Activated CD4-positive, CD25-positive, alpha-beta regulatory T cell treated with anti-CD3 and anti-CD28 coated beads, Interleukin-2, amount 50 U/mL, for 72 hours (primary cell): ENCODE measurements at places on chromosomes 3 and 15.

- no peak for DNase-seq
Measured at GRCh38 chr3:35422836-35423601, 216.3 kb upstream of the ARPP21 start.

DNA sequence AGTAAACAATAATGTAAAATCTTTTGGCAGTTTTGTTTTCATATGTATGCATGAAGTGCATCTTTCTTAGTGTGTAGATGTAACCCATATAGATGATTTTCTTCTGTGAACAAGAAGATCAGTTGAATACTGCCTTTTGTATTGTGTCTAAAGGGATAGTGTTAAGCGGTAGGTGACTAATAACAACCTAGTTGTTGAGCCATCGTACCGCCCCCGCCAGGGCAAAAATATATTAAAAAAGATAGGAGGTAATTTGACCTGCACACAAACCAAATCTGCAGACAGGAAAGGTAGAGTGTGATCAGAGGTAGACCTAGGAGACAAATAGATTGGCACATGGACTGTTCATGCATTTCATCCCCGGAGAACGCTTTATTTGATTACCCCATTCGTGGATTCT is 3.3 kb upstream of the GMNC start:
- no peak for DNase-seq

DNA sequence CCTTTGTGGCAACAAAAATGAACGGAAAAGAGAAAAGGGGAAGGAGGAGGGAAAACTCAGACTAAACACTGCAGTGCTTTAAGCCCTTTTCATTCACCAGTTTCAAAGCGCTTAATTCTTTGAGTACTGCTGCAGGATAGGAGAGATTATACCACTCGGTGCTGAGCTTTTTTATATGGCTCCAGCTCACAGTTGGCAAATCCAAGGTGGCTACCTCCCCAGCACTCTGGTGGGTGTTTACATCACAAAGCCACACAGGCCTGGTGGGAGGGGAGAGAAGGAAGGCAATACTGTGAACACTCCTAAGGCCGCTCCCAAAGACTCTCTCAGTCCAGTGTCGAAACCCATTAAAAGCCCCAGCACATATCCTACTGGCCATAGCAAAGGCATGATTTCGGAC is 191.4 kb downstream of the STT3B start:
- DNase-seq, result no peak

DNA sequence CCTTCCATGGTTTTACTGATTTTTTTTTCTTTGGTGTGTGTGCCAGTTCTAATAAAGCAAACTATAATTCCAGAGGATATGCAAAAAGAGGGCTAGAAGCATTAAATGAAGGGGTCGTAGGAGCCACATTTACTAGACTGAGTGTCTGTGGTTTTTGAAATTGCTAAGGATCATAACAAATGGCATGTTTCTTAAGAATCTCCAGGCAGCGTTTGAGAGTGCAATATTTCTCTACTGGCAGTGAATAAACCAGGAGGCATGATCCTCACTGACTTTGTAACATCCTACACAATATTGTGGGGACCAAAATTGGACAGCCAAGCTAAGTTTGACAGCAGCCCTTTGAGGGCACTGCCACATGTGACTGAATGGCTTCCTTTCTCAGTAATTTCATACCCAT is 115.9 kb upstream of the CCNL1 start:
- DNase-seq, result no peak

DNA sequence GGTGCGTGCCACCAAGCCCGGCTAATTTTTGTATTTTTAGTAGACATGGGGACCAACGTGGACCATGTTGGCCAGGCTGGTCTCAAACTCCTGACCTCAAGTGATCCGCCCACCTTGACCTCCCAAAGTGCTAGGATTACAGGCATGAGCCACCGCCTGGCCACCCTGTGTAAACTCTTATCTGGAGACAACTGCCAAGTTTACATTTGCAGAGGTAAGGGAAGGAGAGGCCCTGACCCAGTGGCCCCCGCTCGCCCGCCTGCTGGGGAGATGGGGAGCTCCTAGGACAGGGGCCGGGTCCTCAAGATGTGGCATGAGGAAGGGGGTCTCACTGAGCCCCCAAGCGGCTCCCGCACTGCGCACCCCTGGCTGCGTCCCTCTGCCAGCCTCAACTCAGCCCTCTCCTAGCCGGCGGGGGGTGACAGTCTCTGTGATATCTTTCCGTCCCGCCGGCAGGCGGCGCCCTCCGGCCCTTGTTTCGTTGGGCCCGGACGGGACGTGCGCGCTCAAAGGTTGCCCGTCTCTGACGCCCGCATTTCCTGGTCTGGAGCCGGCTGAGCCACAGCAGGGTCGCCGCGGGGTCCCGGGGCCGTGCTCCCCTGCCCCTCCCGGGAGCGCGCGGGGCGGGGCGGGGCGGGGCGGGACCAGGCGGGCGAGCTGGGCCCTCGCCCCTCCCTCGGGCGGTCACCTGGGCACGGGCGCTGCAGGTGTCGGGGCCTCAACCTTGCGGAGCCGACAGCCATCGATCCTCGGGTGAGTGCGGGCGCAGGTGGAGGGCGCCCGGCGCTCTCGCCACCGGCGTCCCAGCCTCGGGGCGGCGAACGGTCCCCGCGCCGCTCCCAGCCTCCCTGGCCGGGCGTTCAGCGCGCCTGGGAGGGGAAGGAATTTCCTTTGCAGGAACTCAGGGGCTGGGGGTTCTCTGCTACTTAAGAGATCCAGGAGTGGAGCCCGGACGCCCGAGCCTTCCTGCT is at the start of gene GPR160:
TSS of gene GPR160 (plus strand) at position 533 of the 971 bp plus-strand sequence. CDS start 45,978 bp downstream, outside the sequence.
- DNase-seq, result peak; percentile 82

GRCh38 chr3:84108442-84108971 is 850.3 kb upstream of the CADM2 start:
- no peak for DNase-seq

GRCh38 chr3:127495821-127496655 is 94.5 kb downstream of the TPRA1 start:
- no peak for DNase-seq

GRCh38 chr15:79193103-79193502 is 89.4 kb upstream of the ANKRD34C start:
- no peak for DNase-seq

GRCh38 chr3:140395134-140396075 is 282.5 kb upstream of the TRIM42 start:
- no peak for DNase-seq

DNA sequence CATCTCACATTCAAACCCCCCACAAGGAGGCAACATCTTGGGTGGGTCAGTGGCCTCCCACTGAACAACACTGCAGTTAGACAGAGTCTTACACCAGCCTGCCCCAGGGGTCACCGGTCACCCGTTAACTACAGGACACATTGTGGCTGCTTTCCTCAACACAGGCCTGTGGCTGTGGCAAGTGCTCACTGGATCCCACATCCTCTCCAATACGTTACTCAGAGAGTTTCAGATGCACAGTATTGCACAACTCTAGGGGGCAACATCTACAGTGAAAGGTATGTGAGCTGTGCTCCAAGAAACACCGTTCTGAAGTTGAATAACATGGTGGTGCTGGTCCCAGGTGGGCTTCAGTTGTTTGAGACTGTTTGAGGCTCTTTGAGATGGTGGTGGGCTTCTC is 41.0 kb downstream of the CTDSPL start:
- DNase-seq, result no peak

- DNase-seq, result no peak
Measured at GRCh38 chr15:61441891-61442290, 212.8 kb upstream of the RORA start.

DNA sequence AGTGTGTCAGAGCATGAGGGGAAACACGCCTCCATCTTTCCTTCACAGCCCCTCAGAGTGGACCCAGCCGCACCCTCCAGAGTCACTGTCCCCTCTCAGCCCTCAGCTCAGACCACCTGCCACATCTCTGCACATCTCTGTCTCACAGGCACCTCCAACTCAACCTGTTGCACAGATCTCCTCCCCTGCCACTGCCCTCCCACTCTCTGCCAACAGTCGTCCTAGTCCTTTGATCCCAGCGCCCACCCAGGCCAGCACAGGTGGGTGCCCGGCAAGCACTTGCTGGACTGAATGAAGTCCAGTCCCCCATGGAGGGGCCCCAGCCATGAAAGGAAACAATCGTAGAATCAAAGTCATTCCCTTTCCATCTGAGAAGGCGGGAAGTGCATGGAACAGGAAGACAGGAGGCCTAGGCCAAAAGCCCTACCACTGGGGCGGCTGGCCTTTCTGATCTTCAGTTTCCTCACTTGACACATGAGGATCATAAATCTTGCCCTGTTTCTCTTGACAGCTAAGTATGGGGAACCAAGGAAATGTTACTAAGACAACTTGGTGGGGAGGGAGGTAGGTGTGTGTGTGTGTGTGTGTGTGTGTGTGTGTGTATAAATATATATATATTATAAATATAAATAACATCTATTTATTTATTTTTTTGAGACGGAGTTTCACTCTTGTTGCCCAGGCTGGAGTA is 28.1 kb downstream of the HCN4 start:
- DNase-seq, result no peak

DNA sequence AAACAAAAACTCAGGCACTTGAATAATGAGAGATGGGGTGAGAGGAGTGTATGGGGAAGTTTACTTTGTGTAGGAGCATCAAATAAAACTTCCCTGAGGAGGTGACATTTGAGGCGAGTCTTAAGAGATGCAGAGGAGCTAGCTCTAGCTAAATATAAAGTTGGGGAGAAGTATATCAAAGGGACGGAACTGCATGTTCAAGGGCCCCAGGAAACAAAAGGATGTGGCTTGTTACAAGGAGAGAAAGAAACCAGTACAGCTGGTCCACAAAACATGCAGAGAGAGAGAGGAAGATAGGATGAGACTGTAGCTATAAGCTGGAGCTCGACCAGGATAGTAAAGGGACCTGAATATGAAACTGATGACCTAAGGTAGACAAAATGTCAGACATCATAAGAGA is 17.6 kb downstream of the FEZF2 start:
- no peak for DNase-seq

DNA sequence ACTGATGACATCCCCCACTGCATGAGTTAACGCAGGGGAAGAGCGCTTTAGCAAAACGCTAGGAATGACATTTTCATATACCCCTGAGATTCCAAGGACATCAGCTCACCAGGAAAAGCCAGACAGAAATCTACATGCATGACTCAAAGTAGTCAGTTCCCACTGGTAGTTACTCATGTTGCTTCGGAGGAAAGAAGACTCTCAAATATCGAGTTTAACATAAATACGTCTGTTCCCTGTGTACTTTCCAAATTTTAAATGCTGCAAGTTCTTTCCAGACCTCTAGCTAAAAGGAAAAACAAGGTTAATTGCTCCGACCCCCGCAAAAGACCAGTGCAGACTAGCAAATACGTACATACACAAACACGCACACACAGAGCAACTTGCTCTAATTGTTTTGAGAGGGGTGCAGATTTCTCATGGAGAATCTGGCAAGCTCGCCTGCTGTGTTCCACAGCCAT is 115.4 kb upstream of the PRICKLE2 start:
- DNase-seq, result no peak

- no peak for DNase-seq
Measured at GRCh38 chr3:42875325-42876151, at the start of gene CYP8B1. TSS of gene CYP8B1 (minus strand) at chr3:42875879. CDS start at chr3:42875816, 63 bp downstream.

DNA sequence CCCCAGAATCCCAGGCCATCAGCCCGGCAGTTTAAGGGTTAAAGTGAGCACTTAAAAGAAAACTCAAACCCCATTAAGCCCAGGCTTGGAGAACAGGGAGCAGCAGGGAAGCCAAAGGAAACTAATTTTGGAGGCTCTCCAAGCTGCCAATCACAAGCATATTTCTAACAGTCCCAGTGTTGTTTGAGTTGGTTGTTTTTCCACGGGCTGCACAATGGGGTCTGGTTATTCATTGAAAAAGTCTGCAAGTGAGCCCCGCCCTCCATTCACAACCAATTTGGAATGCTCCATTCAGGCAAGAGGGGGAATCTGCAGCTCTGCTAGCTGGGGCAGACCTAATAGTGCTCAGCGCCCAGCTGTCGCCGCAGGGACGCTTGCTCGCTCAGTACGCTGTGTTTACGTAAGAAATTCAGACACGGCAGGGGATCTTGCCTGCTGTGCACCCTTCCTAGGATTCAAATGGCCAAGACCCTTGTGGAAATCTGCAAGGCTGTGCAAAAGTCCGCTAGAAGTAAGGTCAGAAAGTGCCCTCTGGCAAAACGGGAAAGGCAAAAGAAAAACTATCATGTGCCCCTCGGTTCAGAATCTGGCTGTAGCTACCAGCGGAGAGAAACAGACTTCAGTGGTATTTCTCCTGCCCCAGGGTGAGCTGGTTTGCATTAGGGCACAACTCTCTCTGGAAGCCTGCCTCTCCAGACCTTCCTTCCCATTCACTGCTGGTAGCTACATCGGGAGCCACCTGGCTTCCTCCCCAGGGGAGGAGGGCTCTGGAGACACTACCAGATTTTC is 11.0 kb downstream of the ETV5 start:
- DNase-seq, result no peak

DNA sequence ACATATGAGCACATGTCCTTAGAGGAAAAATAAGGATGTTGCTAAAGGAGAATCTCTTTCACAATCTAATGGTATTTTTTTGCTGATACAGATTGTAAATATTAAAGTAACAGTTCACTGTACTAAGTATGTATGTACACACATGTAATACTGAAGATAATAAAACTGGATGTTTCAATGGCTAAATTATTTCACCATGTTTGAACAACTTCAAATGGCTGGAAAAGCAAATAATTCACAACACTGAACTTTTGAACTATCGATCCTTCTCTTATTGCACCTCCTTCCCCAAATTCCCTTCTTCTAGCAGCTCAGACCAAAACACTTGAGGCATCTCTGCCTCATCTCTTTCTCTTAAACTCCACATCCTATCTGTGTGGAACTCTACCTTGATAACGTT is 149.5 kb downstream of the EPHA3 start:
- DNase-seq, result no peak

DNA sequence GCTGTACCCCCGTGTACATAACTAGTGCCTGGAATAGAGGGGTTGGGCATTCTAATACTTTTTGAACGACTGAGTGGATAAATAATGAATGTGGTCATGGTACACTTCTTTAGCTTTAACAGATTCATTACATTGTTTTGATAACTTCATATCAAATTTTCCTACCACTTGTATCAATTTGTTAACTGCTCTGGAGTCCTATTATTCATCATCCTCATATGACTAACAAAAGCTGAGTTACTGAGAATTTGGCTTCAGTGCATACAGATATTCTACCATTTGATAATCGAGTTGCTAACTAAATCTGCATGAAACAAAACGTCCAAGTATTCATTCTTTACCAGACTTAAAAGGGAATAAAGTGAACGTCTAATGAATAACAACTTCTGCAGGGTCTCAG is 31.7 kb downstream of the FRMD5 start:
- no peak for DNase-seq
